ENCODE measurements at places on chromosomes 3 and 15.
A peak's percentile ranks its signal among the peaks of the same experiment; 100 is the strongest.

- no peak for DNase-seq
Measured at GRCh38 chr15:29018120-29018805, 132.5 kb downstream of the APBA2 start.

DNA sequence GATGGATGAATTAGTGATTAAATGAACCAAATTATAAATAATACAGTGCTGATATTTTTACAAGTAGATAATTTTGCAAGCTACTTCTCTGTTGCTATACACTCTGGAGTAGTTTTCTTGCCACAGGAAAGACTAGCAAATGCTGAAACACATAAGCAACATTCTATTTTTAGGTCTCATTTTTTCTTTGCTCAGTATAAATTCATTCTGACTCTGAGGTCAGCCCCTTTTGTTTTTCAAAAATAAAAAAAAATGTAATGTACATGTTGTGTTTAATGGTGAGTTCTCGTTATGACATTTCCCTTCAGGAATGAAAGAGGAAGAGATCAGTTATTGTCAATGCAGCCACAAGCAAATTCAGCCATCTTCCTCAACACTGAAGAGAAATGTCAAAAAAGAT is 24.9 kb downstream of the GJD2 start:
- DNase-seq, result no peak

DNA sequence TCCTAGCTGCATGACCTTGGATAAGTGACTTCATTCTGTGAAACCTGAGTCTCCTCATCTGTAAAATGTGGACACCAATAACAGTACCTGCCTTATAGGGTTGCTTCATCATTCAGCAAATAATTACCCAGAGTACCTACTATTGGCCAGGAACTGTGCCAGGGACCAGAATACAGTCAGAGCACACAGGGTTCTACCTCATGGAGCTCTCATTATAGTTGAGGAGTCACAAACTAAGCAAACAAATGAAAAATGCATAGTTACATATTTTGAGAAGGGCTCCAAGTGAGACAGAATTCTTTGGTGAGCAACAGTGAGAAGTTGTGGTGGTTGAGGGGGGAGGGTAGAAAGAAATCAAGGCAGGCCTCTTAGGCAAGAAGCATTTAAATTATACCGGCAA is 308.6 kb upstream of the WNT5A start:
- no peak for DNase-seq

GRCh38 chr15:35505141-35505540 is 40.8 kb downstream of the DPH6 start:
- DNase-seq, result no peak

DNA sequence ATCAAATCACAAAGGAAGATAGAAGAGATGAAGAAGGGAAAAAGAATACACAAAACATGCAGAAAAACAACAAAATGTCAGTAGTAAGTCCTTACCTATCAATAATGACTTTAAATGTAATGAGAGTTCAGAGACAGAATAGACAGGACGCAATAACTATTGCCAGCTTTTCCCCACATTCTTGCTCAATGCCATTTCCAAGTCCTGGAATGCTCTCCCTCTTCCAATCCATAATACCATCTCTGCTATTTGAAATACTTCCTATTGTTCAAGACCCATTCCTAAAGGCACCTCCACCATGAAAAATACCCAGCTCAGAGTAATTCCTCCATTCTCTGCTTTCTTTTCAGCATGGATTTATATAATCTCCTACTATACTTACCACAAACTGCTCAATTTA is 33.4 kb downstream of the CCDC54 start:
- DNase-seq, result no peak

GRCh38 chr3:98746882-98747281 is 16.3 kb upstream of the ST3GAL6 start:
- no peak for DNase-seq

DNA sequence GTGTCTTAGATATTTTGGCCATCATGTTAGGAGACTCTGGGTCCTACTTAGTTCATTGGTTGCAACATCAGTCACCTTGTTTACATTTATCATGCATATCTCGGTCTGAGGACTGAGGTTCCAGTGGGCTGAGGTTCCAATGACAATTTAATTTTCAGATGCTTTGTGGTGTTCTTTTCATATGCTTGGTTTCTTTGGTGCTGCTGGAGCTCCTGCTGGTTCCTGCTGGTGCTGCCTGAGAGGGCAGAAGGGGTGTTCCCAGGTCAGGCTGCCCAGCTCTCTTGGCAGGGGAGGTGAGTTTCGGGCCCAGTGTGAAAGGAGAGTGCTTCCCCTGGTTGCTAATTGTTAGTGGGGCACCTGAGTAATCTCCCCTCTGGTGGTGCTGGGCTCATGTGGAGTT is 6.9 kb upstream of the KLHL40 start:
- no peak for DNase-seq

DNA sequence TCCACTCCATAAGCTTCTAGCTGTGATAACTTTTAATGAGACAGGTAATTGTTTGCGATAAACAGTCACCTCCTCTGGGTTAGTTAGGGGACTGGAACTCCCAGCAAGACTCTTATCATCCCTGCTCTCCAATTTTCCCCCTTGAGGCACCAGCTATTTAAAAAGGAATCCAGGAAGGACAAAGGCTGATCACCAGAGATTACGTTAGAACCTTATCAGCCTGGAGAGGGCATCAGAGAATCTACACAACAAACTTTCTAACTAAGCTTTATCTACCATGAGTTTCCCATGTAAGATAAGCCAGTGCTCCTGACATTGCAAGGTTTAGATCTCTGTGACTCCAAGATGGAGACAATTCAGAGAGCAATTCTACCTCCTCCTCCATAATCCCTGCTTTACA is 31.3 kb downstream of the GPR176 start:
- no peak for DNase-seq

- DNase-seq, result no peak
Measured at GRCh38 chr3:99818818-99819217, 1.2 kb downstream of the CMSS1 start.

DNA sequence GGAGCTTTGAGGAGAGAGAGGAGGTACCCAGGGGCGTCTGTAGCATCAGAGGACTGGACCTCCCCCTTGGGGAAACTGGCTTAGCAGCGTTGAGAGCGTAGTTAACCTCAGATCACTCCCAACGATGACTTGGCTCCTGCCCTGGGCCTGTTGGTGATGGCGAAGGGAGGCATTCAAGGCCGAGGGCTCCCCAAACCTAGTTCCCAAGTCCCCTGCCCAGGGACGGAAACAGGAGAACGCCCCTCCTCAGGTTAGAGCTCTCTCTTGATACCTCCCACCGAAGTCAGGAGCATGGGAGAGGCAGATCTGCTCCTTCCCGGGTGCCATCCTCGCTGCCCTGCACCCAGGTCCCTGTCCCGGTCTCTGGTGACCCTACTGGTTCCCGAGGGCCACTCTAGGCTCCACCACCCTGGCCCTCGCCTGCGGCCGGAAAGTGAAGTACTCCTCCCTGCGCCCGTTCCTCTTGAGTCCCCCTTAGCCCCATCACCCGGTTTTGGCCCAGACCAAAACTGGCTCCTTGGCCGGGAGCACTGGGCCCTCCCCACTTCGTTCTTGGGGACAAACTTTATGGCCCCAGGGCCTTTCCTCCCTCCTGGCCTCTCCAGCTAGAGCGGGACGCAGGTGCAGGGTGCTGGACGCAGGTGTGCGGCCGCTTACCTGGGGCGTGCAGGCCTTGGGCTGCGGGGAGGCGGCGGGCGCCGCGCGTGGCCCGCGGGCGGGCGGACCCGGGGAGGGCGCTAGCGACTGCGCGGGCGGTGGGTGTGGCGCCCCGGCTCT is 2.6 kb upstream of the SKOR1 start:
- DNase-seq, result no peak

GRCh38 chr15:27970661-27971392 is 128.3 kb downstream of the OCA2 start:
- no peak for DNase-seq

GRCh38 chr15:63169788-63170187 is 12.5 kb upstream of the RPS27L start:
- DNase-seq, result peak; percentile 70

GRCh38 chr3:125670945-125671344 is 75.6 kb upstream of the OSBPL11 start:
- no peak for DNase-seq

- DNase-seq, result no peak
Measured at GRCh38 chr15:72289597-72290325, 17.4 kb upstream of the PARP6 start.

DNA sequence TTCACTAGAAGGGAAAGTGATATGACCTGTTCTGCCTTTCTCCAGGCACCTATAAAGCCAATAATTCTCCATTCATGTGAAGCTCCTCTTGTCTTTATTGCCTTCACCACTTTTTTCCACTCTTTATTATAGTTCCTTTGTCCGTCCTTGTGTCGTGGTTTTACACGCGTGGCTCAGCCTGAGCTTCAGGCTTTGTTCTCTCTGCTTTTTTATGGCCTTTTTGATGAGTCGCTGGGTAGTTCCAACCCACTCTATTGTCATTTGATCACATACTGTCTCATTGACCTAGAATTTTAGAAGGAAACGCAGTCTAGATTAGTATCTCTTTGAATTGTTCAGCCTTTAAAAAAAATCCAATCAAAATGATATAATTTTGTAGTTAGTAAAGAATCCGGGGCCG is 403.2 kb downstream of the PTPRG start:
- DNase-seq, result peak; percentile 28

DNA sequence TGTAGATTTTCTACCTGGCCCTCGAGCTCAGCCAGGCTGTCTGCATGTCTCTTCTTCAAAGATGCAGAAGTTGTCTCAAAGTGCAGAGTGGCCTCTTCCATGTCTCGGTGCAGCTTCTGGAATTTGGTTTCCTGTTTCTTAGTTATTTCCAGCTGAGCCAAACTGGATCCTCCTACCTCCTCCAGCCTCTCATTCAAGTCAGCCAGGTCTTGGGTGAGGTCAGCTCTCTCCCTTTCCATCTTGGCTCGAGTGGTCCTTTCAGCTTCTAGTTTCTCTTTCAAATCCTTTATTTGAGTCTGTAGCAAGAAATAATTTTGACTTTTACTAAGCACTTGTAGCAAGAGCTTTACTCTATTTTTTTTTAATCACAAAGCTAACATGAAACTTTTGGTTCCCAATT is 81.8 kb downstream of the MYH15 start:
- no peak for DNase-seq

Data from myocyte (in vitro differentiated cells).